ENCODE measurements at places on chromosomes 16 and 17.

GRCh38 chr17:43907998-43908721 lies 824 bp upstream of the MPP2 start:
- peak; percentile 35 for DNase-seq

DNA sequence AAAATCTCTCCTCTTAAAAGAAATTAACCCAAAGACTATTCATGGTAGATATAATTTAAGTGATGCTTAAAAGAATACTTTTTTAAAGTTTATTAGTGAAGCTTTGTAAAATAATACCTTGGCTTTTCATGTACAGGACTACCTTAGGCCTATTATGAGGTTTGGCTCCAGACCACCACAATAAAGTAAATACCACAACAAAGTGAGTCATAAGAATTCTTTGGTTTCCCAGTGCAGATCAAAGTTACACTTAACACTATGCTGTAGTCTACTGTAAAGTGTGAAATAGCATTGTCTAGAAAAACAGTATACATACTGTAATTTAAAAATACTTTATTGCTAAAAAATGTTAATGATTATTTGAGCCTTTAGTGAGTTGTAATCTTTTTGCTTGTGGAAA lies 31.7 kb downstream of the CLTC start:
- DNase-seq, result no peak

DNA sequence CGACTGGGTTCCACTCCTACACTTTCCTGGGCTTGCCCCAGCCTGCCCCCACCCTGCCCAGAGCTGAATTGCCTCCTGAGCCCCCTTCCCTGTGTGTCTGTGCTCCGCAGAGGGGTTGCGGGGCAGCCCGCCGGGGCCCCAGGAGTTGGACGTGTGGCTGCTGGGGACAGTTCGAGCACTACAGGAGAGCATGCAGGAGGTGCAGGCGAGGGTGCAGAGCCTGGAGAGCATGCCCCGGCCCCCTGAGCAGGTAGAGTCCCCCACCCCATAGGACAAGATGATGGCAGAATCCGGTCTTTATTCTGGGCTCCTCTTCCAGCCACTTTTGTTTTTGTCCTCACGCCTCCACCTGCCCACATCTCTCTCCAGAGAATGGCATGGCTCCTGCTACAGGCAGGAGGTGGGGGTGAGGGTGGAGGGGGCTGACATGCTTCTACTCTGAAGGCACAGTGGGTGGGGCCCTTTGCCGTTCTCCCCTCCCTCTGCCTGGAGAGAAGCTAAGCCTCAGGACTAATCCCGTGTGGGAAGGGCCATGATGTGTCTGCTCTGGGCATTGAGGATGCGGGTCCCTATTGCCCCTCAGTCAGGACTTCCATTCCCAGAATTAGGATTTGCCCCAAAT lies 3.5 kb downstream of the ACBD4 start:
- DNase-seq, result no peak

GRCh38 chr17:46839211-46839610 lies 12.2 kb upstream of the WNT9B start:
- DNase-seq, result no peak

DNA sequence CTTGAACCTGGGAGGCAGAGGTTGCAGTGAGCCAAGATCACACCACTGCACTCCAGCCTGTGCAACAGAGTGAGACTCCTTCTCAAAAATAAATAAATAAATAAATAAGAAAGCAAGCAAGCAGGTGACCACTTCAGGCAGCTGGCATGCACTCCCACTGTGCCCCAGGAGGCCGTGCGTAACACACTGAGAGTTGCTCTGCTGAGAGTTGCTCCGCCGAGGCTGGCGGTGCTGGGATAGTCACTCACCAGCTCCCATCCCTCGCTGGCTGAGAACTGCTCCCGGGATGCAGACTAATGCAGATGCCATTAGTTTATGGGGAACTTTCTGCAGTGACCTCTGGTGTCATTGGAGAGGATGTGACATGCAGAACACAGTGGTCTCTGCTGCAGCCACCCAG lies 105.7 kb upstream of the PLCG2 start:
- no peak for DNase-seq

DNA sequence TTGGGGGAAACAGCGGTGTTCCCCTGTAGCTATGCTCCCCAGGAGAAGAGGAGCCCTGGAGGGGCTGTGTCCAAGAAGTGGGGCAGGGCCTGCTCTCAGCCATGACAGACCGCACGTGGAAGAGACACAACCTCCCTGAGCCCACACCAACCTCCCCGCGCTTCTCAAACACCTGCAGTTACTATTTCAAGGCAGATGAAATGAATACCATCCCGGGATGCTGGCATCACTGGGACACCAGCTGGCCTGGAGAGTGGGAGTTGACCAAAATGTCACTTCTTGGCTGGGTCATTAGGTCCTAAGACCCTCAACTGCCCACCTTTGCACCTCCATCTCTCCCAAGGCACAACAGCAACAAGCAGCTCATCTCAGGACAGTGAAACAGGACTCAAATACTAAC lies 32.0 kb downstream of the SPHK1 start:
- no peak for DNase-seq

- DNase-seq, result no peak
These were observed at the start of gene TBX2 for GRCh38 chr17:61399131-61400065. TSS of gene TBX2 (plus strand) at chr17:61399843. CDS start at chr17:61400177, 334 bp downstream.

DNA sequence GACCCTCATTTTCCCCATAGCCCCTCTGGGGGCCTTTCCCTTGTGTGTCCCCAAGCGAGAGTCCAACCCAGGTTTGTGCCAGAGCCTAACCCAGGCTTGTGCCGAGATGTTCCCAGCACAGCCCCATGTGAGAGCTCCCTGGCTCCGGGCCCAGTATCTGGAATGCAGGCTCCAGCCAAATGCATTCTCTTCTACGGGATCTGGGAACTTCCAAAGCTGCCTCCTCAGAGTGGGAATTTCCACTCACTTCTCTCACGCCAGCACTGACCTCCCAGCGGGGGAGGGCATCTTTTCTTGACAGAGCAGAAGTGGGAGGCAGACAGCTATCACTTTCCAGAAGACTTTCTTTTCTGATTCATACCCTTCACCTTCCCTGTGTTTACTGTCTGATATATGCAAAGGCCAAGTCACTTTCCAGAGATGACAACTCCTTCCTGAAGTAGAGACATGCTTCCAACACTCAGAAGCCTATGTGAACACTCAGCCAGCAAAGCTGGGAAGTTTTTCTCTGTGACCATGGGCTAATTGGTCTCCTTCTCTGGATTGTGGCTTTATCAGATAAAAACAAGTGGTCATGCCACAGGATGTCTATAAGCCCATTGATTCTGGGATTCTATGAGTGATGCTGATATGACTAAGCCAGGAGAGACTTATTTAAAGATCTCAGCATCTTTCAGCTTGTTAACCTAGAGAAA lies 2.5 kb upstream of the CCL2 start:
- DNase-seq, result no peak

GRCh38 chr16:87569601-87570571 lies 32.4 kb upstream of the JPH3 start:
- no peak for DNase-seq

GRCh38 chr16:29198731-29199521 lies 207.6 kb downstream of the NPIPB11 start:
- no peak for DNase-seq

- DNase-seq, result no peak
These were observed 40.3 kb upstream of the MED13 start for GRCh38 chr17:62105357-62105756.

- DNase-seq, result no peak
These were observed 52.1 kb upstream of the CNEP1R1 start for GRCh38 chr16:49972961-49973360.

- DNase-seq, result no peak
These were observed 2.3 kb downstream of the BAHCC1 start for GRCh38 chr17:81397314-81398175.

- DNase-seq, result no peak
These were observed 270.9 kb upstream of the FOXF1 start for GRCh38 chr16:86239381-86239780.

- no peak for DNase-seq
These were observed 4.0 kb downstream of the CIAO2B start for GRCh38 chr16:66930189-66930588.

- DNase-seq, result no peak
These were observed 280.9 kb upstream of the TNRC6C start for GRCh38 chr17:77677630-77678029.

- no peak for DNase-seq
These were observed 993 bp upstream of the ANKRD11 start for GRCh38 chr16:89491238-89491869.

DNA sequence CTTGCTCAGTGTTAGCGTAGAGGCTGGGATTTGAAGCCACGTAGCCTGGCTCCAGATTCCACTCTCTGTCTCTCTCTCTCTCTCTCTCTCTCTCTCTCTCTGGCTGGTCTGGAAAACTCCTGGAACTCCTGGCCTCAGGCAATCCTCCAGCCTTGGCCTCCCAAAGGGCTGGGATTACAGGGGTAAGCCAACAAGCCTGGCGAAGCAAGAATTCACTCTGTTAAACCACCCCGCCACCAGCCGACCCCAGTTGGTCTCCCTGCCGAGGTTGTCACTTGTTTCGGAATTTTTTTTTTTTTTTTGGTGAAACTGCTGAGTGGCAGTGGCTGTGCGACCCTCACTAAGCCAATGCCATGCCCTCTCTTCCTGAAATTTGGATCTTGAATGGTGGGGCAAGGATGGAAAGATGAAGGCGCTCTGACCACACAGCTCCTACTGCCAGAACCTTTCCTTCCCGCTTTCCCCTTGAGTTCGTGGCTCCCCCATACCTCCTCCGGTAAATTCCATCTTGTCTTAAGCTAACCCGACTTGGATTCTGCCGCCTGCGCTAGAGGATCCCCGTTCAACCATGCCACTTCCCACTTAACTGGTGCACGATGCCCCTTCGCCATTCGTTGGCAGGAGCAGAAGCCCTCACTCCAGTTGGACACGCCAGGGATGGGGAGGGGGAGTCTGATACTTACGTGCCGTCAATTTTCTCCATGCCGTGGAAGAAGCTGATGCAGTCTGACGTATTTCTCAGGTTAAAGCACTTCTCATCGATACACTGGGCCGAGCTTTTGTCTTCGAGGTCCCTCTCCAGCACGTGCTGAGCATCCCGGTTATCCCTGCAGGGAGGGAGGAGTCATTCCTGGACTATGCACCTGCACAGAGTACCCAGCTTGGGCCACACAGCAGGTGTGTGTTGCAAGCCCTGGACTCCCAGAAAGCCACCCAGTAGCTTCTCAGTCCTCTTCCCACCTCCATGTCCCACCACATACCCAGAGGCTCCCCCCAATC lies 13.1 kb downstream of the TEKT5 start:
- no peak for DNase-seq

DNA sequence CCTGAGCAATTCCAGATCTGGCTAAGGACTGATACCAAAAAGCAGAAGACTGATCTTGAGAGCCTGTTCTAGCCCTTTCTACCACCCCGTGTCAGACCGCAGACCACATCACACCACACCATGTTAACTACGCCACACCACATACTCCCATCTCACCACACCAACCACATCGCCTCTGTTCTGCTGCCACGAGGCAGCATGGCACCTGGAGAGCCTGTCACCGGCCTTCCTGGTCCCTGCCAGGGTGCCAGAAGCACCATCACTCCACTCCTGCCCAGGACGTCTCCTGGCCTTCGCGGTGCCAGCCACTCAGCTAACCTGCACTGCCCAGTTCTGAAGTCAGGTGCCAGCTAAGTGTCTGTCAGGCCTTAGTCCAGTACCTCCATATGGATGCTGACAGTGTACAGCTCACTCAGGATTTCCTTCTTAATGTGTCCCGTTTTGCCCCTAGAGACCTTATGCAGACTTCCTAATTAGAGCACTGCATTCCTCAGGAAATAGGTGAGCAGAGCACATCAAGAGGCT lies 37.2 kb upstream of the BCAR1 start:
- no peak for DNase-seq

DNA sequence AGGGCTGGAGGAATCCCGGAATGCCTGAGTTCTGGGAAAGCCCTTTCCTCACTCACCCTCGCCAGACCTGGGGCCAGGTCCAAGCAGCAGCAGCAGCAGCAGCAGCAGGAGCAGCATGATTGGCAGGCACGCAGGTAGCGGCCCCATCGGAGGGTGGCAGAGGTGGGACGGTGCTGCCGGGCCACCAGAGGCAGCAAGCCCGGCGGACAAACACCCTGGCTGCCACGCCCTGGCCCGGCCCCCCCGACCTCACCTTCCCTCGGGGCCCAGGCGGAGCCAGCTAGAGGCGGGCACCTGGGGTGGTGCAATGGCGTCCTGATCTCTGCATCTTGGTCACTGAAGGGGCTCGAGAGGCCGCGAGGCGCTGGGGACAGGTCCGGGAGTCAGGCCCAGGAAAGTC lies 122.4 kb downstream of the LAT start:
- no peak for DNase-seq

GRCh38 chr17:78498848-78499247 lies 78.3 kb downstream of the DNAH17 start:
- DNase-seq, result no peak

DNA sequence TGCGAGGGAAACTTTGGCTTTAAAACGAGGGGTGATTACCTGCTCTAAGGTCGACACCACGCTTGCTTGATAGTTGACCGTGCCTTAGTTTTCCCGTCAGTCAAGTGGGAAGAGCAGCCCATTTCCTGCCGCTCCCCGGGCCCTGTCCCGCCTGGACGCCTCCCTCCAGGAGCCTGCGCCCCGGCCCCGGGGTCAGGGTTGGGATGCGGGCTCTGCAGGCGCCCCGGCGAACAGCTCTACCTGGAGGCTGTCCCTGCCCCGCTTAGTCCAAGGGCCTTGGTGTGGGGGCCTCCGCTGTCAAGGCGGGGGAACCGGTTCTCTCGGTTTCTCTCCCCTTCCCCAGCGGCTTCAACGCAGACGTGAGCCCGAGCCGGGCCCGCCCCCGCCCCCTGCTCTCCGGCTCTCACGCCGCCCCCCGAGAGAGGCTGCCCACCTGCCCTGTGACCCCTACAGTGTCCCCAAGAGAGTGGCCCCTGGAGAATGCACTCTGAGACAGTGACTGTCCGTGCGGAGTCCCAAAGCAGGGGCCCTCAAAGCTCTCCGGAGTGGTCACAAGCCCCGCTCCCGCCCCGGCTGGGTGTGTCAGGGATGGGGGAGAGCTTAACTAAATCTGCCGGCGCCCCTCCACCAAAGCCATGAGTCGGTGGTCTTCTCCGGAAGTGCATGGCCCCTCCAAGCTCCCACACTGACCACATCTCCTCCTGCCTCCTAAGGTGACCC lies 117.4 kb upstream of the SMURF2 start:
- DNase-seq, result no peak

DNA sequence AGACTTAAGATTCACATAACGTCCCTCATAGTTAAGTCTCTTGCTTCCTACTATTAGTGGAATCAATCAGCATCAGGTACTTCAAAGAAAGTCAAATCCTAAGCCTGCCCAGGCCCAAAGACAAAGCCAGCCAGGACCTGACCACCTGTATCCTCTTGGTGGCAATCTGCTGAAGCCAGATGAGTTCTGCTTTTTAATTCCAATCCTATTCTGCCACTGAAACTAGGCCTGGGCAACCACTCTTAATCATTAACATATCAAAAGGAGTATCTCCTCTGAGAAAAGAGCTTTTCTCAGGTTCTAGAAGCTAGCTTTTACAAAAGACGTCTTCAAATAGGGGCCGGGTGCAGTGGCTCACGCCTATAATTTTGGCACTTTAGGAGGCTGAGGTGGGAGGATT lies 15.1 kb upstream of the GLG1 start:
- DNase-seq, result no peak

DNA sequence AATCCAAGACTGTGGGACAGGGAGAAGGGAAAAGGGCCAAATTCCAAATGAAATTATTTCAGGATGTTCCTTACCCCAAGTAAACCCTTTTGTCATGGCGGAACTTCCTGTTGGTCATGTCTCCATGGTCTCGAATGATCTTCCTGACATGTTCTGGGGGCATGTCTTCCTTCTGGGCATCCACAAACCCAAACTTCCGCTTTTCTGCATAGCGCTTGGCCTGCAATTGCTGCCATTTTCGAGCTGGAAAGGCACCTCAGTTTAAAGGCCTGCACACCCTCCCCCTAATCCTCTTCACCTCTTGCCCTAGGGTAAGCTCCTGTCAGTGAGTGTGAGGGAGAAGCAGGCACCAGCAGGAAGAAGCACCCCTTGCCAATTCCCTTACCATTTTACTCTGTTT lies 1.2 kb downstream of the PRPF8 start:
- DNase-seq, result no peak

All from T follicular helper cell (primary cell).